ENCODE measurements at places on chromosomes 6 and 20. TPM values are rescaled to one million over a fixed set of nuclear protein-coding genes. Genes with fewer than 3 reads are reported as not detected.

Gene HLA-F
- 4.7 TPM for polyA plus RNA-seq

Gene SNPH
- 1.8 TPM for polyA plus RNA-seq

Gene SASH1
- polyA plus RNA-seq, result 26.7 TPM

Gene SLC32A1
- polyA plus RNA-seq, result 2.1 TPM

Gene ZSCAN23
- 16.1 TPM for polyA plus RNA-seq

Gene TSPO2
- polyA plus RNA-seq, result 0.87 TPM

Gene PPIL6
- polyA plus RNA-seq, result 19.6 TPM

Gene BEND6
- 6.0 TPM for polyA plus RNA-seq

Gene RHAG
- polyA plus RNA-seq, result 0.80 TPM

Gene ISM1
- 4.3 TPM for polyA plus RNA-seq

Gene KIF25
- polyA plus RNA-seq, result 0.50 TPM

Gene NMBR
- polyA plus RNA-seq, result 0.40 TPM

Gene KCNS1
- polyA plus RNA-seq, result 0.33 TPM

Gene POM121L2
- polyA plus RNA-seq, result not detected

Gene HLA-DQB1
- 5.1 TPM for polyA plus RNA-seq

Gene CAGE1
- 0.24 TPM for polyA plus RNA-seq

Gene LCA5
- 11.0 TPM for polyA plus RNA-seq

Gene SYCP2
- polyA plus RNA-seq, result 6.6 TPM

Gene PHACTR3
- 12.9 TPM for polyA plus RNA-seq

Gene SLPI
- polyA plus RNA-seq, result not detected

Gene YTHDF1
- 41.2 TPM for polyA plus RNA-seq

Gene ZC2HC1B
- not detected for polyA plus RNA-seq
